ENCODE measurements at places on chromosomes 3 and 15. TPM values are rescaled to one million over a fixed set of nuclear protein-coding genes. Genes with fewer than 3 reads are reported as not detected.

Gene PATL2
- under 0.01 TPM for total RNA-seq

Gene GABRB3
- 0.32 TPM for total RNA-seq

Gene MESP2
- 0.15 TPM for total RNA-seq

Gene ACKR4
- total RNA-seq, result 0.32 TPM

Gene CCNL1
- 123 TPM for total RNA-seq

Gene GABRR3
- total RNA-seq, result not detected

Gene ZCWPW2
- 0.32 TPM for total RNA-seq

Gene FMN1
- under 0.01 TPM for total RNA-seq

Gene CLDN1
- not detected for total RNA-seq

Gene ISG20
- 17.2 TPM for total RNA-seq

Gene GRK7
- not detected for total RNA-seq

Gene CFAP92
- not detected for total RNA-seq

Gene ESYT3
- not detected for total RNA-seq

Gene FANCD2OS
- total RNA-seq, result not detected

Gene HDC
- total RNA-seq, result not detected

Gene CPLX3
- total RNA-seq, result not detected

Gene ARHGAP11A
- total RNA-seq, result 23.1 TPM

Gene TNFAIP8L3
- total RNA-seq, result 10.2 TPM

Gene FURIN
- total RNA-seq, result 90.3 TPM

Gene EXOSC7
- total RNA-seq, result 96.8 TPM

Gene MUSTN1
- not detected for total RNA-seq

Gene HTR3C
- total RNA-seq, result not detected

Gene FAM107A
- 12.2 TPM for total RNA-seq

Data from epithelial cell of umbilical artery (primary cell).